NCI-H524 (cell line): ENCODE measurements at places on chromosomes 7 and 10.

GRCh38 chr10:63829573-63830149 is 308.5 kb downstream of the REEP3 start:
- no peak for DNase-seq

GRCh38 chr7:73715648-73716317 is 3.7 kb downstream of the STX1A start:
- peak; percentile 65 for DNase-seq

GRCh38 chr10:387909-388660 is 252.8 kb downstream of the ZMYND11 start:
- no peak for DNase-seq

DNA sequence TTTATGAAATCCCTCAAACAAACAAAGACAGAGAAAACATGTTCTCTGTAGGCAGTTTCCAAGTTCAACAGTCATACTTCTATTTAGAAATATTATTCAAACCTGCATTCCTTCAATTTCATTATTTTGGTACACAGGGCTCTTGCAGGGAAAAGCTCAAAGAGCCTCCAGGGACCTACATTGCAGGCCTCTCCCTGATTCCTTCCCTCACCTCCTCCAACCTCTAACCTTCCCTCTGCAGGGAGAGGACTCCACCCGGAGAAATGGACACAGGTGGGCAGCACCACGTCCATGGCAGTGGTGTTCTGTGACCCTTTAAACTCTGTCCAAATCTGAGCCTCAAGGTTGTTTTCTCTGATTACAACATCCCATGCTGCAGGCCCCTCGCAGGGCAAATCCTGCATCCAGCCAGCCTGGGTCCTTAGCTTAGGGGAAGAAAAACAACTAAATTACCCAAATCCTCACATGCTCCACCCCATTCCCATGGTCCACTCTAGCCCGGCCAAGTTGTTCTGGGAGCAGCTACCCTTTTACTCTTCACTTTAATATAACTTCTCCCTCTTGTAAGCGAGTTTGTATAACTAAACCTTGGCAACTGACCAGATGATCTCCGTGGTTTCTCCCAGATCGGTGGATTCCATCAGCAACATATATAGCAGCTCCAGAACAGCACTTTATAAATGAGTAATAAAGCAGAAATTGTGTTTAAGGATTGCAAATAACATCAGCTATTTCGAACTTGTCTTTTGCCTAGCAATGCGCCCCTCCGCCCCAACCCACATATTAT is 129.8 kb downstream of the CUBN start:
- DNase-seq = no peak

DNA sequence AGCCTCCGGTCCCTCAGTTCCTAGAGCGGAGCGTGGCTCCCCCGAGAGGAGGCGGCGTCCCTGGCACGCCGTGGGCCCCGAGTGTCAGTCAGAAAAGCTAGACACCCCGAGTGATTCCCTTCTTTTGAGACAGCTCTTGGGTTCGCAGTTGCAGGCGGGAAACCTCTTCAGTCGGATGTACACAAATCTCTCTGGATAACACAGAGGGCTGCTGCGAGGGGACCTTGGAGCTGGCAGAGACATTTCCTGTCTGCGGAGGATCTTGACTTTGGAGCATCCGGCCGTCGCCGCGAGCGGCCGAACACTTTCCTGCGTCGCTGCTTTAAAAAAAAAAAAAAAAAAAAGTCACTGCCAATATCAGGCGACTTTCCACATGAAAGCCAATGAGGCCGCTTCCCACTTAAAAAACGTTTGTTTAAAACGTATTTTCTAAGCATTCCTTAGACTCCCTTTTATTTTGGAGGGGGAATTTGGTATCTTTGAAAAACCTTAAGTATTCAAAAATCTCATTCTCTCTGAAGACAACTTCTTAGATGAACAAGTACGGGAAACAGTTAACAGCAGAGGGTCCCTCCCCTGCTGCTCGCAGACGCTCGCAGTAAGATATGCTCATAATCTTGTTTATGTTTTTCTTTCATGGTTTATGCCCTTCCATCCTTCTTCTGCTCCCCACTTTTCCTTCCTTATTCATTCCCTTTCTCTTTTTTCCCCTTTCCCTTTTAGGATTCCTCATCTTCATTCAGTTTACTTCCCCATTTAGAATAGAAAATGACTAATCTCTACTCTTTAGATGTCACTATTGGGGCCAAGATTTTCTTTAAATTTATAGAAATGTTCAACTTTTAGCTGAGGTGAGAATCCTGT is 10.0 kb downstream of the HHEX start:
- DNase-seq = no peak

- no peak for DNase-seq
Observed at GRCh38 chr10:130246113-130246512, 109.9 kb downstream of the GLRX3 start.

DNA sequence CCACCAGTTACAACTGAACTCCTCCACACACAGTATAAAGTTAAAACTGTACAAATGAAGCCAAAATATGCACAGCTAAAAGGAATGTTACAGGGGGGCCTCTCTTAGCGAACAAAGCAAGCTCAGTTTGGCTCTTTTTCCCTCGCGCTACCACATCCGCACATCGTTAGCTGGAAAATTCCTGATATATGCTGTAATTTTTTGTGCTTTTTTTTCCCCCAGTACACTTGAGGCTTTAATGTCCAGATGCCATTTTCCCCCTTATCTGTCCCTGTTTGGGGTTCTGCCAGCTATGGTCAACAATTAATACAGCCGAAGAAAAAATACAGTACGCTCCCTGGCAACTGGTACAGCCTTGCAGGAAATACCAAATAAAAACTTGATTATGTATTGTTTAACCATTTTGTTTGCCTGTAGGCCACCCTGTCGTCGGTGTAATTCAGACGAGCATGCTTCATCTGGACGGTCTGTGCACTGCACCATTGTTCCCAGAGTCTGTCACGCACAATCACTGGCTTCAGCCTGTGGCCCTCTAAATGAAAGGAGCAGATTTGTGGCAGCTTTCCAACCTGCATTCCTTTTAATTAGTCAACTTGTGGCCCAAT is 108.1 kb upstream of the FAM133B start:
- DNase-seq = peak; percentile 59

- no peak for DNase-seq
Observed at GRCh38 chr10:126081841-126082466, 185.6 kb downstream of the FANK1 start.

DNA sequence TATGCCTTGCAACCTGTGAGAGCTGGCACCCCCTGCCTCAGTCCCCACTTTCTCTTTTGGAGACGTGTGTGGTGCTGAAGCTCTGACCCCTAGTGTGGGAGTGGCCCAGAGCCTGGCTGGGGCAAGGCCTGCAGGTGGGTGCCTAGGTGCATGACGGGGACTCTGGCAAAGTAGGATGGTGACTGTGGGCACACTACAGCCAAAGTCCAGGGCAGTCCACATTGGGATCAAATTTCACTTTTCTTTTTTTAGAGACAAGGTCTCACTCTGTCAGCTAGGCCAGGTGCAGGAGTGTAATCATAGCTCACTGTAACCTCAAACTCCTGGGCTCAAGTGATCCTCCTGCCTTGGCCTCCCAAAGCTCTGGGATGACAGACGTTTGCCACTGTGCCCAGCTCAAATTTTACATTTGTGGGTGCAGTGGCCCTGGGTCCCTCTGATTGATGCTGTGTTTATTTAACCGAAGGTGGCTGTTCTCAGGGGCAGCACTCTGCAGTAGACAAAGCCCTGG is 52.3 kb downstream of the NEURL1 start:
- DNase-seq = no peak

GRCh38 chr7:44438816-44439215 is 51.6 kb downstream of the NUDCD3 start:
- DNase-seq = no peak

GRCh38 chr10:97608991-97609561 is 19.6 kb downstream of the C10orf62 start:
- DNase-seq = no peak

- DNase-seq = no peak
Observed at GRCh38 chr7:105707381-105707780, 126.1 kb upstream of the EFCAB10 start.

- DNase-seq = no peak
Observed at GRCh38 chr7:158765020-158765419, 60.4 kb upstream of the NCAPG2 start.

DNA sequence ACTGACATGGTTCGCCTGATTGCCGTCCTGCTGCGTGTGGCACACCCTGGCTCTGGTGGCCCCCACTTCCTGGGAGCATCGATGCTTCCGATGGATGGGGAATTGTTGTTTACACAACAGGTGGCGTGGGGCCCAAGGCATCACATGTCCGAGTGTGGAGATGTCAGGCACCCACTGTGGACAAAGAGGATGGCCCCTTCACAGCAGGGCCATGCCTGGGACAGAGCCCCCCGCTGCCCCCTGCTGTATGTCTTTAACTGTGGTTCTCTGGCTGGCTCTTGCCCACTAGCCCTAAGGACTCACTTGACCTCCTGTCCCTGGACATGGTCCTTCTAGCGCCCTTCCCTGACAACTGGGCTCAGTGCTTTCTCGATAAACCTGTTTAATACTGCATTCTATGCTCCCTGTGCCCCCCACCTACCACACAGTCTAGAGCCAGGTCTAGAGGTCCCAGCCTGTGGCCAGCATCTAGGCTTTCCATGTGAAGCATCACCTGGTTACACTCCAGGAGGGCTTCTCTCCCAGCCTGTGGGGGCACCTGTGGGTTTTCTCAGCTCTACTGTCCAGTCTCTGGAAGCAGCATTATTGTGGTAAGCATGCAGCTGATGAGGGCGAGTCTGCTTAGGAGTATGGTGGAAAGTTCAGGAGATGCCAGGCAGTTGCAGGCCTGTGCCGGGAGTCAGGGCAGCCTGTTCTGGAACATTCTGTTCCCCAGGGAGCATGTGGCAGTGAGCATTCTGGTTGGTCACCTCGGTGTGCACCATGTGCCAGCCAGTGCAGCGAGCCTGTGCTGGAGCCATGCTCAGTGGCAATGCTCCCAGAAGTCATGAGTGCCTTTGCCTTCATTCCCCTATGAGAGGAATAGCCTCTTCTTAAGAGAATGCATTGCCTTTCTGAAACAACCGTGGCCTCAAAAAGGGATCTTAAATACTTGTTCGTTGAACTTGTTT is 10.4 kb downstream of the ADCY1 start:
- DNase-seq = no peak

DNA sequence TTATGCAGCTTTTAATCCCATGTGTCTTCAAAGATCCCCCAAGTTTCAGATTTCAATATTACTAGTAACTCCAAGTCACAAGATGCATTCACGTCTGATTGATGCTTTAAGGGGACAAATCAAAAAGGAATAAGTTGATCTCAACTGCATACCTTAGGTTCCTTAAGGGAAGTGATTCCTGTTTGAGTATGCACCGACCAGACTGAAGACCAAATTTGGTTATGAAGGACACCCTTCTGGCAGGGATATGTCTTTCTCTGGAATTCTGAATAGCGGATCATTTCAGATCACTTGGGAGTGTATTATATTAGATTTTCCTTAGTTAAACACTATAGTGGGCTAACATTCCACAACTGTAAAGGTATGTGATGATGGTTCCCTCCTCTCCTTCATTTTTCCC is 4.3 kb downstream of the KIF5B start:
- DNase-seq = no peak

DNA sequence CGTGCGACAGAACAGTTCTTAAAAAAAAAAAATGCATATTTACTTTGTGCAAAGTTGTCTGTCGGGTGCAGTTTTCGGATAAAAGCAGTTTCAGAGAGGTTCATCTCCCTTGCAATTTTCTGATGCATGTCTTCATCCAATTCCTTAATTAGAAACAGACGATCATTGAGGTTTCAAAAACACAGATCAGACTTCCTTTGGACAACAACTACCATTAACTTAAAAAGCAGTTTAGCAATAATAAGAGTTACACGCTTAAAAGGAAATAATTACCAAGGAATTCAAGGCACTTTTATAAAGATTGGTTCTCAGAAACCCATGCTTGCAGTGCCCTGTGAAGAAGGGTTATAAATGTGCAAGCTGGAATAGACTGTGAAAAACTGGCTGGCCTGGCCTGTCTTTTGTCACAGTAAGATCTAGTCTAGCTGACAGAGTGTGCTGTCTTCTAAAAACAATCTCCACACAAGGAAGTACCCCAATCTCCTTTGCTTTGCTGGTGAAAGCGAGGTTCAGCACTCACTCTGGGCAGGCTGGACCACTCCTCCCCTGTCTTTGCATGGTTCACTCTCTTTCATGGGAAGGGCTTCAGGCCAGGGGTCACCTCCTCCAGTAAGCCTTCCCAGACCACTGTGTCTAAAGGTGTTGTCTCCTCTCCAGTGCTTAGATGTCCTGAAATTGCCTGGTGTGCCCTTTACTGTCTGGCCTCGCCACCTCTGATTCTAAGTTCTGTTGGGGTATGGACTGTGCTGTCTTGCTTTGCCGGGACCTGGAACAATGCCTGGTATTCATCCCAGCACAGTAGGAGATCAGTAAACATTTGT is 34.8 kb upstream of the HNRNPH3 start:
- DNase-seq = no peak

DNA sequence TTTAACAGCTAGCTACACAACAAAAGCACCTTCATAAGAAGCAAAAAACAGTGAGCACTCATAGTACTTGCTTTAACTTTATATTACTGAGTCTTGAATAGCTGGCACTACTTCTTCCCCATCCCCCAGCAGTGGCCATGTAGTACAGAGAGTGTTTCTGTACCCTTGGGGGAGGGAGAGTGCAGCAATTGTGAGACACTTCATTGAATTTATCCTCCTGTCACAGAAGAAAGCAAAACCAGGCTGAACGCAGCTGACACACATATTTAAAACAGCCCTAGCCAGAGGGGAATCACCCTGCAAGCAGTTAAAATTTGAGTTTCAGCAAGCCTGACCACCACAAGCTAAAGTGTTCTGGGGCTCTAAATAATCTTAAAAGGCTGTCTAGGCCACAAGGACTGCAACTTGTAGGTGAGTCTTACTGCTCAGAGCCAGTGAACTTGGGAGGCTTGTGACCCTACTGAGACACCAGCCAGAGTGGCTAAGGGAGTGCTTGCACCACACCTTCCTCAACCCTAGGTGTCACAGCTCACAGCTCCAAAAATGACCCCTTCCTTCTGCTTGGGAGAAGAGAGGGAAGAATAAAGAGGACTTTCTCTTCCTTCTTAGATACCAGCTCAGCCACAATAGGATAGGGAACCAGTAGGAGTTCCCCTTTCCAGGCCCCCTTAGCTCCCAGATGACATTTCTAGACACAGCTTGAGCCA is 97.7 kb upstream of the MEOX2 start:
- no peak for DNase-seq

- DNase-seq = peak; percentile 58
Observed at GRCh38 chr7:128446306-128446705, 9.4 kb upstream of the HILPDA start.

DNA sequence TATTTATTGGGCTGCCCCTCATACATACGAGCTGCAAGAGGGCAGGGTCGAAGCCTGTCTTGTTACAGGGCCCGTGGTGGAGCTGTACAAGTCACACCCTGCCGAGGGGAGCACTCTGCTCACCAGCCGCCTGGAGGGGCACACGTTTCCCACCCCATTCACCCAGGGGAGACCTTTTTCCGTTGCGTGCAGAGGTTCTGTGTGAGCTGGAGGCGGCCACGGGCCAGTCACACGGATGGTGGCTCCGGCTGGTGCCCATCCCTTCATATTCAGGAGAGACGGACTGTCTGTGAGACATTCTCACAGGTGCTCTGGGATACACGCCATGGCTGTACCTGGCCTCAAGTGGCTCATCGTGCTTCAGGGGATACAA is 47.9 kb upstream of the FAM20C start:
- DNase-seq = no peak
